ENCODE measurements at places on chromosomes 6 and 20.

DNA sequence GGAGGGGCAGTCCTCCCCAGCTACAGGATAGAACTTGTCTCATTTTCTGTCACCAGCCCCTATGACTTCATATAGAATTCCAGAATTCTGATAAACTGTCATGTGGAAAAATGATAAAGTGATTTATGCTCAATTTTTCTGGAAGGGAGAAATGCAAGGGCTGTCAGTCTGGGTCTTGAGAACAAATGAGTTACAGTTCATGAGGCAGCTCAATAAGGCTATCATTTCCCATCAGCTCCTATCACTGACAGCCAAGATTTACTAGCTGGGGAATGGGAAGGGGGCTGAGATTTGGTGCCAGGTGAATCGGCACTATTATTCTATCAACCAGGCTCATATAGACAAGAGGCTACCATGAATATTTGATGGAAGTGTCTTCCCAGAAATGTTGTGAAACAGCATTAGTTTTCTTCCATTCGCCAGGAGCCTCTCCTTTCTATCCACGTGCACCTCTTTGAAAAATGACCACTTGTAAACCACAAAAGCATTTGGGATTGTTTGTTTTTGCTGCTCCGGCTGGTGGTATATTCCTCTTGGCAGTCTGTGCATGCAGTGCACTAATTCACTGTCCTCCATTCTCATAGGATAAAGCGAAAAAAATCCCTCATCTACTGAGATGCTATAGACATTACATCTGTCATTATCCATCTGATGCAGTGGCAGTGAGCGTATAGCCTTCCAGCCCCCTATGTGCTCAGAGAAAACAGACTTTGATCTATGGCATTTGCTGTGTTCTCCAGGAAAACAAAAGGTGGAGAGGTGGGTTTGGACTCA lies 528.7 kb upstream of the RNF217 start:
- DNase-seq, result no peak

GRCh38 chr6:5003604-5004372 lies at the start of gene RPP40:
Gene RPP40, minus strand, starts transcription at chr6:5004037. Its CDS starts 35 bp downstream, at chr6:5004002.
- peak; percentile 97 for DNase-seq

DNA sequence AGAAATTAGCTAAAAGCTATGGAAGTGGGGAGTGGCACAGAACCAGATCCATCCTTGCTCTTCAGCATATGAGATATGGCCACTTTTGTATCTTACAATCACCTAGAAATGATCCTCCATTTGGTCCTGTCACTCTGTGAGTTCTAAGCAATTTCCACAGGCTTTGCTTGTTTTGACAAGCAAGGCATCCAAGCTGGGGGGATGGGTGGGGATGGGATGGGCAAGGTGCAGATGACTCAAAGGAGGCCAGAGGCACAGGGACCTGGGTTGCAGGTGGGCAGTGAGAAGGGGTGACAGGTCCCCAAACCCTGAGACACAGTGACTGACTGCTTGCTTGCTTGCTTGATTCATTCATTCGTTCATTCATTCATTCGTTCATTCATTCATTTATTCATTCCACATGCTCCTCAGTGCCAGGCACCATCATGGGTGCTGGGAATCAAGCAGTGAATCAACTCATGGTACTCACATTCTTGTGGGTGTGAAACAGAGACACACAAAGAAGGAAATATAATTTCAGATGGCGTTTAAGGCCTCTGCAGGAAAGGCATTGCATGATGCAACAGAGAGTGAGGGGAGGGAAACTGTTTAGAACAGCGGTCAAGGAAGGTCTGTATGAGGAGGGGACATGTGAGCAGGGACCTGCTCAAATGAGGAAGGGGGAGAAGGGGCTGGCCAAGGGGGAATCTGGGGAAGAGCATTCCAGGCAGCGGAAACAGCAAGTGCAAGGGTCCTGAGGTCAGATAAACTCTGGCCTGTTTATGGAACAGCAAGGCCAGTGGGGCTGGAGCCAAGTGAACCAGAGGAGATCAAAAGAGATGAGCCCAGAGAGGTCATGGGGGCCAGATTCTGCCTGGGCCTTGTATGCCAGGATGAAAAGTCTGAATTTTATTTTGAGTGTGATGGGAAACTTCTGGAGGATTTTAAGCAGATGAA lies 3.4 kb downstream of the KCNB1 start:
- no peak for DNase-seq

- DNase-seq, result no peak
Observed at GRCh38 chr6:14719270-14719669, 526.6 kb upstream of the JARID2 start.

DNA sequence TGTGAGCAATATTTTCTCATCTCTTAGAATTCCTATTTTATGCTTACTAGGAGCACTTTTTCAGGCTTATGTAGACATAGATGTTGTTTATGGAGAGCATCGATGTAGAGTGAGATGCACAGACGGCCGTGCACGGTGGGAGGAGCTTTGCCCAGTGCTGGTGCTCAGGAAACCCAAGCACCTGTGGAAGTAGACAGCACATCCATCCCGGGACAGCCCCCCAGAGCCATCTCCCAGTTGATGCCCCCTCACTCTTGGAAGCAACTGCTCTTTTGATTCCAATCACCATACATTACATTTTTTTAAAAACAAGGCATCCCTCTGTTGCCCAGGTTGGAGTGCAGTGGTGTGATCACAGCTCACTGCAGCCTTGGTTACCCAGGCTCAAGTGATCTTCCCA lies 143.7 kb downstream of the SMOC2 start:
- DNase-seq, result no peak

DNA sequence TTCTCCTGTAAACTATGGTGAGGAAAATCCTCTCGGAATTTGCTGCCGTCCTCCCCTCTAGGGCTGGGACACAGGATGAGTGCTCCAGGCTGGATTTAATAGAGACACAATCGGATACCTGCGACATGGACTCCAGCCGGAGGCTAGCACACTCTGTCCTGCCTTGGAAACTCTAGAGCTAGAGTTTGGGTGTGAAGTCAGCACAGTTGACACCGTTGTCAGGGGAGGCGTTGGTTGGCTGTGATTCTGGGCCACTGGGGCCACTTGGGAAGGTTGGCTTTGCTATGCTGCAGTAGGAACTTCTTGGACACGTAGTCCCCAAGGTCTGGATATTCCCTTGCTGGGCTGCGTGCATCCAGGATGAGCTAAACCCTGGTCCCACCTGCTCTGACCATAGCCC lies 169.4 kb downstream of the NRN1 start:
- DNase-seq, result no peak

DNA sequence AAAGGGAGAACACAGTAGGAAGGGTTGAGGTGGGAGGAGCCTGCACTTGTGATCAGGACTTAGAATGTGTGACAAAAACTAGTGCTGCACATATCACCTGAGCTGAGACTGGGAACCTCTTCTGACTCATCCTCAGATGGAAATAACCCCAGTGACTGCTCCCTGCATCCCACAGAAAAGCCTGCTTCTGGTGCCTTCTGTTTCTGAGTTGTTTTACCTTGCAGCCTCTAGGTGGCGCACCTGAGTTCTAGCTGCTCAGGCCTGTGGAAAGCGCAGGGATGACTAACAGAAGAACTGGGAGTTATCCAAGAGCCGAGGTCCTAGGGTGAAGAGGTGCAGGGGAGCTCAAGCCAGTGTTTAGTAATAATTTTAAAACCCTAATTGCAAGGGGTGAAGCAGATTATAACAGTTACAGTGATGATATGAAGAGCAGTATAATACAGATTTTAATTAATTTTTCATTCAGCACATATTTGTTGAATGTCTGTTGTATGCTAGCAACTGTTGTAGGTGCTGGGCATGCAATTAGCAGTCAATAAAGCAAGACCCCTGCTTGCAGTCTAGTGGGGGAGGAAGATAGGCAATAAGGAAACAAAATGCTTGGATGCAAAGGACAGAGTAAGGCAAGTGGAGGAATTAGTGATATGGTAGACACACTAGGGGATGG lies 302.5 kb downstream of the DHX35 start:
- DNase-seq, result peak; percentile 68

DNA sequence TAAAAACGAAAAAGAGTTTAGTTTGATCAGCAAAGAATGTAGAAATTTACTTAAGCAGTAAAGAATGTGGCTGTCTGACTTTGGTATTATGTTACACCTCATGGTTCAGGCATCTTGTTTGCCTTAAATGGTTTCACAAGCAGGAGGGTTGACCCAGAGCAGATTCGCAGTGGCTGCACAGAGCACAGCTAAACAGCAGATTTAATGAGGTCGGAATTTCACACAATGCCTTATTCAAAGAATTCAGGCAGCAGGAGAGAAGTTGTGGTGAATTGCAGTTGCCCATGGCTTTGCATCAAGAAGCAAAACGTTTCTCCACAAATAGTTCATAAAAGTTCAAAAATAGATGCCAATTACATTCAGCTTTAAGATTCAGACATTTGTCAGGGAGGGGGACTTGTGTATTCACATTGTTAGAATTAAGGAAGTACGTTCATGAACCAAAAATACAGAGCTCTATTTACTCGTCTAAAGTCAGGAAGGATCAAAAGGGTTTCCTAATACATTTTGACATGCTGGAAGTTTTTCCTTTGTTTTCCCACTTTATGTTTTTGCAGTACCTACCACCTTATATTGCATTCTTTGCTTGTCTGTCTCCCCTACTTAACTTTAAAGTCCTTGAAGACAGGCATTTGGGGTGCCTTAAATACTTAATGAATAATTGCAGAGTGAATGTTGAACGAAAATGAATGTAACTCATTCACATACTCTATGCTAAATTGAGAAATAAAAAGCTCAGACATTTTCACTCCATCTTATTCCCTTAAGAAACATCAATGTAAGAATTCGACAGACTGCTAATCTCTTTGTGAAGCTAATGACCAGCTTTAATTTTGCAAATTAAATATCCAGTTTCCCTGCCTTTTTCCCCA lies 1163.6 kb upstream of the CITED2 start:
- peak; percentile 30 for DNase-seq

GRCh38 chr6:133235221-133235620 lies 5.9 kb upstream of the EYA4 start:
- DNase-seq, result no peak

DNA sequence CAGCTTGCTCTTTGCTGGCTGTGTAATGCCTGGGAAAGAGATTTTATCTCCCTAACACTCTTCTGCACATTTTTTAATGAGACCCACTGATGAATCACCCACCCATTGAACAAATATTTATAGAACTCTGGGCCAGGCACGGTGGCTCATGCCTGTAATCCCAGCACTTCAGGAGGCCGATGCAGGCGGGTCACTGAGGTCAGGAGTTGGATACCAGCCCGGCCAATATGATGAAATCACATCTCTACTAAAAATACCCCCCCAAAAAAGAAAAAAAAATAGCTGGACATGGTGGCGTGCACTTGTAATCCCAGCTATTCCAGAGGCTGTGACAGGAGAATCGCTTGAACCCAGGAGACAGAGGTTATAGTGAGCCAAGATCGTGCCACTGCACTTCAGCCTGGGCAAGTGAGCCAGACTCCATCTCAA lies 82.1 kb upstream of the SIRPA start:
- no peak for DNase-seq

DNA sequence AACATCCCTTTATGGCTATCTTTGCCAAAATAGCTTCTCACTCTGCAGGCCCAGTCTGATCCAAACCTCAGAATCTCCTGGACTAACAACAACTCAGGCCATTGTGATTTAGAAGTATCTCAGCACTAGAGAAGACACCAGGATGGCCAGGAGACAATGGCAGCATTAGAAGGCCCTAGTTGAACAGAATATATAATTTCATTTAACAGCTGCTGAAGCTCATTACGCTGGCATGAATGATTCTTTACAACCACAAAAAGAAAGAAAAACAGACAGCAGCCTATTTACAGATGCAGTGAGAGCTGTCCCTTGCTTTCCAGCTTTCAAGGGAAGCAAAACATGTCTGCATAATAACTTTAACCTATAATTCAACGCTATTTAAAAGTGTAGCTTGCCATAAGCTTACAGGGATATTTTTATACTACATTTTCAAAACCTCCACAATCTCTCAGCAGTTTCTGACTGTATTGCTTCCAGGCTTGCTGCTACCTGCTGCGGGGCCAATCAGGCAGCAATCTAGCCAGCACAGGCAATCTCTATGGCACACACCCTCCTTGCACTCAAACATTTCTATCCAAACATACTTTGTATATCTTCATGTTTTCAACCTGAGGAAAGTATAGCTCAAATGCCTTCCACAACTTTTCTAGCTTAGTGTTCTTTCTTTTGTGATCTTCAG lies 107.3 kb downstream of the OGFRL1 start:
- DNase-seq, result no peak

DNA sequence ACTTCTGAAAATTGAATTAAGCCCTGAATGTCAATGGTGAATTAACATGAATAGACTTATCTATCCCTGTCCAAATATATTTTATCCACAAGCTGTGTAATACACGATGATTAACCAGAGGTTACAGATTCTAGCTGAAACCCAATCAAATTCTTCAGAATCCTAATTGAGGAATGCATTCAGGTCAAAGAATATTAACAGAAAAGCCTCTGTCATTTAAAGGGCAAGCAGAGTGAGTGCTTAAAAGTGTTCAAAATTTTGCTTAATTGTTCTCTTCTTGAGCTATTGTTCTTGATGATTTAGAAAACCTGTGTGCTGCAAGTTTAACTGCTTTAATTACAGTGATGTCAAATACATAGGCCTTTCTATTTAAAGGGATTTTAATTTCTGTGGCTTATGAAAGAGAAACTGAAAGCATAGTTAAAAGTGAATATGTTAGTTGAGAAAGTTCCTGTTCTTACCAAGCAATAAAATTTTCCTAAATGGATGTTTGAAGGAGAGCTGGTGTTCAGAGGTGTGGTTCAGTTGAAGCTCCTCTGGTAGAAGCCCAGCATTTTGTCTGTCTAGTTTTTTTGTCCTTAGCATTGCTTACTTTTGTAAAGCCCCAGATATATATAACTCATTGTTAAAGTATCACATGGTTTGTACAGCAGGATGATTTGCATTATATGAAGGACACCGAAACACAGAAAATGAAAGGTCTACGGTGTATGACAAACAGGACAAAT lies 466.3 kb upstream of the PLCB4 start:
- no peak for DNase-seq

DNA sequence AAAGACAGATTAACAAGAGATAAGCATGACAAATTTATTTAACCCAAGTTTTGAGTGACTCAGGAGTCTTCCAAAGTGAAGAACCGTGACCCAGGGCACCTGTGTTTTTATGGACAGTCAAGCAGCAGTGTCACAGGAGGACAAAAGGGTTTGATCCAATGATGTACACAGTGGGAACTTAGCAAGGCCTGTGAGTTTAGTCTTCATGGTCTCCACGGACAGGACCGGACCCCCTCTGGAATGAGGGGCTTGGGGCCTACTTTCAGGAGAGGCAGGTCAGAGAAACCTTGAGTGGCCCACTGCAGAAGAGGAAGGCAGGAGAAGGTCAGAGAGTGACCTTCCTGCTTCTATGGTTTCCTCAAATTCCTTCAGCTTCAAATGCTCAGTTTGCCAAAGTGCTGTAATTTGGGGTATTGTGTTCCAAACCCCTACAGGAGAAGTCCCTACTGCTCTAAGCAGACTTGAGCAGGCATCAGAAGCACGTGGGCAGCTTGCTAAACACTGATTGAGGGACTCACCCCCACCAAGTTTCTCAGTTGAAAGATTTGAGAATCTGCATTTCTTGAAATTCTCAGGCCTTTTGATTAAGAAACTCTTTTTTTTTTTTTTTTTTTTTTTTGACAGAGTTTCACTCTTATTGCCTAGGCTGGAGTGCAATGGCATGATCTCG lies 26.4 kb upstream of the ZMYND8 start:
- DNase-seq, result no peak

Data from hindlimb muscle (tissue), 1 donor.